LHCN-M2 (cell line): ENCODE measurements at places on chromosomes 16 and 17. TPM values are rescaled to one million over a fixed set of nuclear protein-coding genes. Genes with fewer than 3 reads are reported as not detected.

The ANKRD40CL gene
- total RNA-seq: not detected in 2 replicates

The KCNJ12 gene
- 0.64 and 0.98 TPM in 2 replicates for total RNA-seq

- DNase-seq: no peak
These were observed 6.3 kb upstream of the RAB37 start for GRCh38 chr17:74730491-74731346.

- no peak for DNase-seq
These were observed 2.4 kb upstream of the TBX21 start for GRCh38 chr17:47730681-47731080.

The CD7 gene
- total RNA-seq: 0.92 and 1.6 TPM in 2 replicates

The TM4SF5 gene
- not detected in 2 replicates for total RNA-seq

DNA sequence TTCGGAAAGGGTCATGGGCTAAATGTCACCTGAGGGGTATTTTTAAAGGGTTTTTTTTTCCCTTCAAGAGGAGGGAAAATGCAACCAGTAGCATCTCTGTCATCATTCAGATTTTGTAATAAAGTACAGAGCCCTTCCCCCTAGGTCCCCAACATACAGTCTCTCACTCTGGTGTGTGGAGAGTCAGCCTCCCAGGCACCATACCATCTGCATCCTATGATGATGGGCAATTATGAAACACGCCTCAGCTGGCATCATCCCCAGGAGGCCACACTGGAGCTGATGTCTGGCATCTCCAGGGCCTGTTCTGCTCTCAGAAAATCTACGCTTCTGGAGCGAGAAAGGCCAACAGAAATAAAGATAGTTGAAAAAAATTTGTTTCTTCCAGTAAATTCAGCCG lies 32.0 kb downstream of the TBX4 start:
- no peak for DNase-seq

GRCh38 chr17:77400445-77400870 lies 259.7 kb downstream of the SEC14L1 start:
- peak; percentile 92 for DNase-seq
